Stimulated activated naive CD8-positive, alpha-beta T cell treated with anti-CD3 and anti-CD28 coated beads, Interleukin-15, Interleukin-2, amounts not matched to agents 100 U/mL and 50 U/mL, for 24 hours (primary cell): ENCODE measurements at places on chromosomes 7 and 10.

DNA sequence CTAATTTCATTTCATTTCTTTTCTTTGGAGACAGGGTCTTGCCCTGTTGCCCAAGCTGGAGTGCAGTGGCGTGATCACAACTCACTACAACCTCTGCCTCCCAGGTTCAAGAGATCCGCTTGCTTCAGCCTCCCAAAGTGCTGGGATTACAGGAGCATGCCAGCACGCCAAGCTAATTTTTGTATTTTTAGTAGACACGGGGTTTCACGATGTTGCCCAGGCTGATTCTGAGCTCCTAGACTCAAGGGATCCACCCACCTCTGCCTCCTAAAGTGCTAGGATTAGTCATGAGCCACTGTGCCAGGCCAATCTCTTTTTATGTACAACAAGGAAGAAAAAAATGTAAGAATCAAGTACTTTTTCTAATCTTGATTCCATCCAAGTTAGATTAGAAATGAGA is 10.7 kb upstream of the KMT2E start:
- DNase-seq, result peak; percentile 44

- no peak for DNase-seq
Observed at GRCh38 chr7:114973147-114973546, 51.3 kb downstream of the MDFIC start.

GRCh38 chr10:119247550-119247894 is 40.2 kb downstream of the GRK5 start:
- DNase-seq, result no peak

DNA sequence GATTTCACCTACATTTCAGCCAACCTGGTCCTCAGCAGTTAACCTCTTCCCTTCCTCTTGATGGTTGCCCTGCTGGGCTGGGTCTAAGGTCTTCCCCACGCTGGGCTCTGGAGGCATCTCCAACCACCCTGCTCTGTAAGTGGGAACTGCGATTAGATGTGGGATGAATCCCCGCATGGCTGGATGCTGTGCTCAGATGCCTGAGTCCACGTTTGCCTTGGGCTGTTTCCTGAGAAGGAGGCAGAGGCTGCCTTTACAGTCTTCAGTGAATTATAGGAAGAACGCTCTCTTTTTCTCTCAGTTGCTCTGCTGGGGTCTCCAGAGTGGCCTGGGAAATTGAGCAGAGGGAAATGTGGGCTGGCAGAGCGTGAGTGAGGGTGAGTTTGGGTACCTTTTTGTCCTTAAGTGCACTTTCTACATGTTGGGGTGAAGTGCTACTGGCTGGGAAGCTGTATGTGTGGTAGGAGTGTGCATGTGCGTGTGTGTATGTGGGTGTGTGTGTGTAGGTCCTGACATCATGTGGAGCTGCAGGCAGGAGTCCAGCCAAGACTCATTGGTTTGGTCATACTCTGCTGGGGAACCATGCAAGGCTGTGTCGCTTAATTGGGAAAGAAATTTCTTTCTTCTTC is 1.5 kb downstream of the GIMAP8 start:
- DNase-seq, result peak; percentile 50

DNA sequence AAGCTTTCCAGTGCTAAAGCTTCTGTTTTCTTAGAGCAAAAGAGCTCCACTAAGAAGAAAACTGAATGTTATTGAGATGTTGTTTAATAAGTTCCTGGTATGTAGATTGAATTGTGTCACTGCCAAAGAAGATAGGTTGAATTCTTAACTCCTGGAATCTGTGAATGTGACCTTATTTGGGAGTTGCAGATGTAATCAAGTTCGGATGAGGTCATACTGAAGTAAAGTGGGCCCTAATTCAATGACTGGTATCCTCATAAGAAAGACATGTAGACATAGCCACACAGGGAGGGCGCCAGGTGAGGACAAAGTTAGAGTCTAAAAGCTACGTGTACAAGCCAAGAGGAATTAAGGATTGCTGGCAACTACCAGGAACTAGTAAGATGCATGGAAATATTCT is 732.1 kb upstream of the C7orf33 start:
- no peak for DNase-seq

DNA sequence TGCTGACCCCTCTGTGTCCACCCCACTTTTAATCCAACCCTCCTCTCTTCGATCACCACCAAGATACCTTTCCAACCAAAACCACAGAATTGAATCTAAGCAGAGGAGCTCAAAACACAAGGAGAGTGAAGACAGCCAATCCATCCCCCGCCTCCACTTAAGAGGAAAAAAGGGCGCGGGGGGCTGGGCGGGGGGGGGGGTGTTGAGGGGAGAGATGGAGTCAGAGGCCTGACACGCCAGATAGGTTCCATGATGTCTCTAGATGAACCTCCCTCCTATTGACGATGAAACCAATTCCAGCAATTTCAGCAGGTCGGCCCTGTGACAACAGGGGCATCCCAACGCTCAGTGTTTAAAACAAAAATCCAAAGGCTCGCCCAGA is 1.3 kb downstream of the SORBS1 start:
- DNase-seq, result no peak

DNA sequence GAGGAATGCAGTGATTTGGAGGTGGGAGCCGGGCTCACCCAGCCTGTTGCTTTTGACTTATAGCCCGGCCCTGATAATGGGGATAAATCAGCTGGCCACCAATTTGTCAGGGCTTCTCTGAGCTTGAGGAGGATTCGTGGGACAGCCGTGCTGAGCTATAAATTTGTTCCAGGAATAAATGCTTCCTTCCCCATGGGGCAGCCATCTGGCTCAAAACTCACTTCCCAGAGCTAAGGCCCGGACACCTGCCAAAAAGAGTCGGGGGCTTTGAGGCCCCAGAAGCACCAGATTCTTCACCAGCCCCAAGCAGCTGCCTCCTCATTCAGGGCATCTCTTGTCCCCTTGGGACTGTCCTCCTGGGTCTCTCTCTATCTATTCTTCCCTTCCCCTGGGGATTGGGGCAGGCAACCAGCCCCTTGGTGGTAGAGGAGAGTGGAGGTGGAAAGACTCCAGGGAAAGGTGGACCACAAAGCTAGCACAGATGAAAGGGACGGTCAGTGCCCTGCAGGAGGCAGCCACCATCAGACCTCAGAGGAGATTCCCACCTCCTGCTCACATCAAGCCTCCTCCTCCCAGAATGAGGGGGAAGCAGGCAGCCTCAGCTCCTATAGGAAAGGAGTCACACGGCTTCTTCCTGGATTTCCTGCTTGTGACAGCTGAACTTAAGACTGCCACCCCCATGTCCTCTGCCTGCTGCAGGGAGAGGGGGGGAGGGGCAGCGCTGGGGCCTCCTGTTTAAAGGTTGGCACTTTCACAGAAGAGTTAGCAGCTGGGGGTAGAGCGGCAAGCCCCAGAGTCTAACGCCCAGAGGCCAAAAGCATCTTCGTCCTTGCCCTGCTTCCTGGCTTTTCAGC is 44.2 kb upstream of the LRRC4 start:
- no peak for DNase-seq

GRCh38 chr10:132420981-132421846 is 24.2 kb downstream of the PWWP2B start:
- peak; percentile 55 for DNase-seq

DNA sequence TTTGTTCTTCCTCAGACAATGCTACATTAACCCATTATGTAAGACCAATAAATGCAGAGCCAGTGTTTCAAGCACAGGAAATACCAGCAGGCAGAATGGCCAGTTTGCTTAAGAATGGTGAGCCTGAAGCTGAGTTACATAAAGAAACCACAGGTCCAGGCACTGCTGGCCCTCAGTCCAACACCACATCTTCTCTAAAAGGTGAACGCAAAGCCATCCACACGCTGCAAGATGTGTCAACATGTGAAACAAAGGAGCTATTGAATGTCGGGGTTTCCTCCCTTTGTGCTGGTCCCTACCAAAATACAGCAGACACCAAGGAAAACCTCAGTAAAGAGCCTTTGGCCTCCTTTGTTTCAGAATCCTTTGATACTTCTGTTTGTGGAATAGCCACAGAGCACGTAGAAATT is 63.8 kb downstream of the TASOR2 start:
- DNase-seq, result no peak

- DNase-seq, result no peak
Observed at GRCh38 chr7:50190776-50191175, 97.7 kb upstream of the ZPBP start.

- DNase-seq, result no peak
Observed at GRCh38 chr10:44033008-44033407, 351.9 kb downstream of the CXCL12 start.

DNA sequence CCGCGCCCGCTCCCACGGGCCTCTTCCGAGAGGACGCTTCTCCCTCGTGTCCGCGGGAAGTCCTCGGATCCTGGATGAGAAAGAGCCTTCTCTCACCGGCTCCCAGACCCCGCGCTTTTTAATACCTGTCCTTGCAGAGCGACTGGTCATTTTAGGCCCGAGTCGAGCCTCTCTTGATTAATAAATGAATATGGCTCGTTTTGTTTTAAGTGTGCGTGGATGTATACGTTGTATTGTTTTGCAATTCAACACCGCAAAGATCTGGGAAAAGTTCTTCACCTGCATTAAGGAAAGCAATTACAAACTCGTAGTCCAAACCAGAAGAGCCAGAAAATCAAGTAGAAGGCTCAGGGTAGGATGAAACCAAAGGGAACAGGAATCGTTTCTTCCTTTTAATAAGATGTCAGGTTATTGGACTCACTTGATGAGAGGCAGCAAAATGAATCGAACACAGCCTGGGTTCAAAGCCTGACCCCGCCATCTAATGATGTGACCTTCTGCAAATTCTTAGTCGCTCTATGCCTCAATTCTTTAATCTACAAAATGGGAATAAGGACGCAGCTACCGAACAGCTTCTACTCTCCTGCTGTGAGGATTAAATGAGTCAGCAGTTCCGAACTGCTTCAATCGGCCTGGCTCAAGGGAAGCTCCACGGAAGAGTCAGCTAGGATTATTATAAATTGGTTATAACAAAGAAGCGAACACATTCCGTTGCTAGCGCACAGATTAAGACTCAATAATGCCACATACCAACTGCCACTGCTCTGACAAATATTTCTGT is 277.8 kb upstream of the NEBL start:
- DNase-seq, result no peak

- no peak for DNase-seq
Observed at GRCh38 chr10:13105184-13105583, 5.2 kb downstream of the OPTN start.

DNA sequence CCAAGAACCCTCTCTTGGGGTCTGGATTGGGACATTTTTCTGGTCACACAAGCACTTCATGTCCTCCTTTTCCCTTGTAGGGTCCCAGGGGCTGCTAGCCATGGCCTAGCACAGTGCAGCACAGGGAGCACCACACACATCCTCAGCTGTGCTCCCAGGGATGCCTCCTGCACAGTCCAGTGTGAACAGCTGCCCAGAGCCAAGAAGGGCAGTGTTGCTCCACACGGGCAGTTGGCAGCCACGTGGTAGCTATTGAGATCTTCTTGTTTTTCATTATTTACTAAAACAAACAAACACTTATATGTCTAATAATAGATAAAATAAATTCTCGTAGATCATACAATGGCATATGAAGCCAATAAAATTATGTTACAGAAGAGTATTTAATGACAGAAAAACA is 13.9 kb upstream of the LANCL2 start:
- no peak for DNase-seq

- no peak for DNase-seq
Observed at GRCh38 chr10:24958721-24959381, 6.4 kb upstream of the PRTFDC1 start.

- DNase-seq, result no peak
Observed at GRCh38 chr10:59395984-59396383, 33.6 kb upstream of the FAM13C start.

GRCh38 chr7:76372984-76373833 is 14.4 kb upstream of the YWHAG start:
- DNase-seq, result no peak

GRCh38 chr10:119308089-119308488 is 100.7 kb downstream of the GRK5 start:
- DNase-seq, result no peak

- no peak for DNase-seq
Observed at GRCh38 chr7:128357217-128357613, 4.3 kb downstream of the PRRT4 start.

DNA sequence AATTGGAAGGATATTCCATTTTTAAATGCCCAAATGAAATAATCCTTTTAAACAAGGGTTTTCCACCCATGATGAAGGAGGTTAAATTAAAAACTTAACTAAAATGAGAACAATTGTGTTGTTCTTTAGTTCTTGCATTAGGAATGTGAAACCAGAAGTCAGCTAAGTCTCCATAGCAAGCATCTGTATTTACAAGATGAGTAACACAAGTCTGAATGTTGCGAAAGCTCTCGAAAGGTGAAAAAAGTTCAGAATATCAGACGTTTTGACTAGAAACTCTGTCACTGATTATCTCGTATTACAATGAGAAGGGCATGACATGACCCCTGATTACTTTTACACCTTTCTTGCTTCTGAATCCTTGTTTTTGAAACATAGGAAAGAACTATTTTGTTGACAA is 149.6 kb downstream of the BICC1 start:
- no peak for DNase-seq

- DNase-seq, result no peak
Observed at GRCh38 chr10:13632440-13632839, 45.7 kb downstream of the PRPF18 start.

- DNase-seq, result no peak
Observed at GRCh38 chr10:50653758-50654157, 30.0 kb upstream of the SGMS1 start.

DNA sequence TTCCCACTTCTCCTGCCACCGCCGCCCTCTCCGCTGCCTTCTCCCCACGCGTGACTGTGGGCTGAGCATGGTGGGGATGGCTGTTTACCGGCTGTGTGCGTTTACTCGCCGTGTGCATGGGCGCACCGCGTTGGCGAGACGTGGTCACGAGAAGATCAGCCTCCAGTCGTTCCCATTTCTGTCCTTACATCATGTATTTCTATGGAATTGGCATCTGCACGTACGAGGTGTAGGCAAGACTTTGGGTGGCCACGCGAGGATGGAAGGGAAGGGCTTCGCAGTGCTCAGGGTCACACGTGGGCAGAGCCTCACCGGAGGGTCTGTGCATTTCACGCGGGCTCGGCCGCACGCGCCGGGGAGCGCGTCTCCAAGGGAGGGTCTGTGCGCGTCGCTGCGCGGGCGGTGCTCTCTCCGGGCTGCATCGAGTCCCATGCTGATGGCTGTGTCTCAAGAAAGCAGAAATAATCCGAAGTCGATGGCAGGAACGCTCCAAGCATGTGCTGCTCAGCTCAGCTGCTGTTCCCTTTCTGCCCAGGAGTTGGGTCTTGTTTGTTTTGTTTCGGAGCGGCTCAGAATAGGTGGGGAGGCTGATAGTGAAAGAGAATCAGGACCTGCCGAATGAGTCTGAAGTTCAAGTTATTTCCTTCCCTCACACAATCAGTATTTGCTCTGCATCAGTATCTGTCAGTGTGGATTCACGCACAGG is 973 bp downstream of the CAMK1D start:
- DNase-seq, result peak; percentile 48

- no peak for DNase-seq
Observed at GRCh38 chr10:35040760-35041501, 49.2 kb downstream of the CUL2 start.
